IPS DF 6.9 (cell line): ENCODE measurements at places on chromosomes 3 and 15.
A peak's percentile ranks its signal among the peaks of the same experiment; 100 is the strongest.

DNA sequence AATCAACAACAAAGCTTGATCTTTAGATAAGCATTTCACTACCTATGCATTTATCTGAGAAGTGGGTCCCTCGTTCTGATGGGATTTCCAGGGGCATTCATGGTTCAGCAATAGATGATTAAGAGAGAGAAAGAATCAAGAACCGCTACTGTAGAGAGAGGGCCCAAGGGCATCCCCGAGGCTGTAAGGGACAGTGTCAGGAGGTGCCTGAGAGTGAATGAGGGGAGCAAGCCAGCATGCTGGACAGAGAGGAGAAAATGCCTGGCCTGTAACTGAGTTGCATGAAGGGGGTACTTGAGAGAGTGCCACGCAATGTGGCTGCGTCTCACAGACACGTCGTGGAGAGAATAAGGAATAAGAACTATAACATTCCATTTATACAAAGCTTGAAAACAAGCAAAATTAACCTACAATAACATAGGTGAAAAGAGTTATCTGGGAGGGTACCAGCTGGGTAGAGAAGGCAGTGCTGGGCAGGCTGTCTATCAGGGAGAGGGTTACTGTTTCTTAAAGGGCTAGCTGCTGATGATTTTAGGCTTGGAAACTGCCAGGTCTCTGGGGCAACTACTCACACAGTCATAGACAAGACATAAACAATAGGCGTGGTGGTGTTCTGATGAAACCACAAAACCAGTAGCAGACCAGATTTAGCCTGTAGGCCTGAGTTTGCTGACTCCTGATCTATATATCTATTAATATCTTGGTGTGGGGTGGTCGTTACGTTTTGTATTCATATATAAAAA is 374.6 kb upstream of the CFAP20DC start:
- no peak for DNase-seq

DNA sequence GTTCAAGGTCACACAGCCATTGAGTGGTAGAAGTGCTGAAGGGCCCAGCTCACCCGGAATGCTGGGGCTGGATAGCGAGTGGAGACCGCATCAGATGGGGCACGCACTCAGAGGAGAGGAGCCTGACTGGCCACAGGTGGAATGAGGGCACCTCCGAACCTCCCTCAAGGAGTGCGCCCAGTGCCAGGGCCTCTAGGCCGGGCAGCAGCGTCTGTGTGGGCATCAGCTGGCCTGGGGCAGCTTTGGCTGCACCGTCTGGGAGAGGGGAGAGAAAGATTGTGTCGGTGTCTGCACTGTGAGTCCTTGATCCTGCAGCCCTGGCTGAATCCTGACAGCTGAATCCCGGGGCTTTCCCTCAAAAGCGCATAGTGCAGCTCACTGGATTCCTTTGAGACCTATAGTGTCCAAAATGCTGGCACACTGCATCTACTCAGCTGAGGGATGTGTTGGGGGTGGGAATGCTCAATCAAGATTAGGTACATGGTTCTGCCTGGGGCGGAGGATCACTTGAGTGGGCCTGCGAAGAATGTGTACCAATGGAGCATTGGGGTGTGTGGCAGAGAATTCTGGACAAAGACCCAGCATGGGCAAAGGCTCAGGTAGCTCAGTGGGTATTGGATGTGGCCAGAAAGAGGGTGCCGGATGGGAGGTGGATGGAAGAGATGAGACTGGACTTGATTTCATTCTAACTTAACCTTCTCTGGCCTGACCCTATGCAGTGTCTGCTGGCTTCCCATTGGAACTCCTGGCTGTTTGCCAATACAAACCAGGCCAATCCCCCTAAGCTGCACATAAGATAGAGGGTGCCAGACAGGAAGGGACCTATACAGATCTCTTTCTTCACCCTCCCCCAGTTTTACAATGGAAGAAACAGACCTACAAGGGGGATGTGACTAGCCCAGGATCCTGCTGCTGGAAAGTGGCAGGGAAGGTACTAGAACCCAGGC is 950 bp downstream of the ANKDD1A start:
- no peak for DNase-seq

DNA sequence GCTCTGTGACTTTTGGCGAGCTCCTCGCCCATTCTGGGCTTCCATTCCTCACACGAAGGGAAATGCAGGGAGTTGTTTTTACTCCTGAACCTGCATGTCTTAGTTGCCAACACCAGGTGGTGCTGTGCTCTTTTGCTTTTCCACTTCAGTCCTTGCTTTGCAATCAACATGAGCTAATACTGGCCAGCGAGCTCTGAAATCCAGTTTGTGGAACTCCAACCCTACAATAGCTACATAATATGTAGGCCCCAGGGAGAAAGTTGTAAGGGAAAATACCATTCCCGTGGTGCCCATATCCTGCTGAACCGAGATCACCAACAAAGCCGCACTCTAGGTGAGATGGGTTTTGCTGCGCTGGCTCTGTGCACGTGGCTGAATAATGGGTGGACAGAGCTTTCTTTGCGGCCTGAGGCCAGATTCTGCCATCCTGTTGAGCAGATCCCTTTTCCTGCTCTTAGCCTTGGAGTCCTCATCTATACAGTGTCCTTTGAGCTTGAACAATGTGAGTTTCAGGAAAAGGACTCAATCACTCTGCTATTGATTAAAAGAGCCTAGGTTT is 25.0 kb downstream of the LSM3 start:
- DNase-seq = peak; percentile 70

GRCh38 chr3:119579366-119580066 is at the start of gene ADPRH:
TSS of gene ADPRH (plus strand) at chr3:119579492. CDS start at chr3:119582170, 2,678 bp downstream.
- DNase-seq = no peak

DNA sequence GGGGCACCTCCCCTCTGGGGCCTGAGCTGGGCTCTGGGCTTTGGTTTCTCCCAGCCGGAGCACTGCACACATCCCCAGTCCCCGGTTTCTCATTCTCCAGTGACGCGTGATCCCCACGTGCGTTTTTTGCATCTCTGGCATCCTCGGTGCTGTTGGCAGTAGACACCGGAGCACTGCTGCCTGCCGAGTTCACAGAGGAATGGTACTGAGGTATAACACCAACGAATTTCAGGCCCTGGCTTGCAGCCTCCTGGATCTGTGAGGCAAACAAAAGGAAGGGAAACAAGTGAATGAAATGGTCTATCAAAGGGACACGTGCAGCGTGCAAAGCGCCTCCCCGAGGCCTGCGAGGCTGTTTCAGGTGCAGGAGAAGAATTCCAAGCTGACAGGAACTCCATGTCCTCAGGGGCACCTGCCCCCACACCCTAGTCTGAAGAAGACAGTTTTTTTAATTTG is 112.9 kb downstream of the OXNAD1 start:
- no peak for DNase-seq

GRCh38 chr3:186849374-186849975 is 7.0 kb downstream of the ADIPOQ start:
- no peak for DNase-seq
